ENCODE measurements at places on chromosomes 13 and 19.
A peak's percentile ranks its signal among the peaks of the same experiment; 100 is the strongest.

GRCh38 chr19:29488316-29488715 lies 37.5 kb upstream of the VSTM2B start:
- no peak for DNase-seq

DNA sequence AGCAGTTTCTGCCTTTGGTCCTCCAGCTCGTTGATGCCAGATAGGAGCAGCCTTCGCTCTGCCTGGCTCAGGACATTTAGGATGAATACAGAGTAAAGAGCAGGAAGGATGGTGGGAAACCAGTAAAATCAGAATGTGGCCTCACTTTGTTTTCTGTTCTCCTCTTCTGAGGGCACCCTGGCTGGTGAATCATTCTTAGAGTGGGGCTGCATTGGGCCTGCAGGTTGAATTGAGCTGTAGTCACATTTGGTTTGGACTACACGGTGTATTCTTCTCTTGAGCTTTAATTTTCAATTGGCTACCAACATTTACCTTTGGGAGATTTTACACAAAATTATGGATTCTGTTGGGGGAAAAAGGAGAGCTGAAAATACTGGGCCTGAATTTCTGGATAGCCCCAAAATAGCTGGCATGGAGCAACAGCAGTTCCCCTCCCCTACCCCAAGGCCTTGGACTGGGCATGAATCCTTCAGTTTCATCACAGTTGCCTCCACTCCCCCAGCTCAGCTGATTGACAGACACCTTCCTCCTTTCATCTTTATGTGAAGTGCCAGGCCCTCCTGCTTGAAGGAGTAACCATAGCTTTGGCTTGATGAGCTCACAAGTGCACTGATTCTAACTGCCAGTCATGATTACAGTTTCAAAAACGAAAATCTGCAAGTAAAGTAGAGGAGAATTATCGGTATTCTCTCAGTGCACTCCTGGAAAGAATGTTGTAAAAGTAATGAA lies 24.3 kb downstream of the ERCC5 start:
- DNase-seq: no peak

- DNase-seq: no peak
Observed at GRCh38 chr13:96968027-96968426, 26.2 kb downstream of the OXGR1 start.

- no peak for DNase-seq
Observed at GRCh38 chr13:46804391-46804815, 7.4 kb upstream of the ESD start.

DNA sequence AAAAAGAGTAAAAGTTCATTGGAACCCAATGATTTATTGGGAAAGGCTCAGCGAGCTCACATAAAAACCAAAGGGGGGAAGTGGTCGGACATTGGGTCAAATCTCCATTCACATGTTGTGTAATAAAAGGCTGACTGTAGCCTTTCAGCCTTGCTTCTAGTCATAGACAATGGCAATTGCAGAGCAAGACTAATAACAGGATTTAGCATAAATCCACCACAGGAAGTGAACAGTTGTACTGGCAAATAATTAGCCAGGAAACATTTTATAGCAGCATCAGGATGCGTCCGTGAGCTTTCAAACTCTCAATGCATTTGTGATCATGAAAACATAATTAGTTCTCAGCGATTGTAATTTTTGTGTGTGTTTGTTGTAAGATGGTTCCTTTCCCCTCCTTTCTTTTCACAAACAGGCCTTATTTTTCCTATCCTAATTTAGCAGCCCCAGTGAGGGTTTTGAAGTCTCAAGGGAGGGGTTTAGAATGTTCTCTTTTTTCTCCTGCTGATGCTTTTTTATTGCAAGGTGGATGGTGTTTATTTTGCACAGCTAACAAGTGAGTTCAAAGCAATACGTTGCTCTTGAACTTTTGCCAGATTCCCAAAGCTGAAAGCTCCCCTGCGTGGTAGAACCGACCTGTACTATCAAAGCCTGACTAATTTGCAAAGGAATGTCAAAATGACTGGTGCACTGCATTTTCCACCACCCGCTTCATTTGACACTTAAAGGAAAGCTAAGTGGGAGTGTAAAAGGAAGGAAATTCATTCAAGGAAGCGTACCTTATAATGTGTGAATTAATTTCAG lies 105.6 kb downstream of the SPRY2 start:
- no peak for DNase-seq

DNA sequence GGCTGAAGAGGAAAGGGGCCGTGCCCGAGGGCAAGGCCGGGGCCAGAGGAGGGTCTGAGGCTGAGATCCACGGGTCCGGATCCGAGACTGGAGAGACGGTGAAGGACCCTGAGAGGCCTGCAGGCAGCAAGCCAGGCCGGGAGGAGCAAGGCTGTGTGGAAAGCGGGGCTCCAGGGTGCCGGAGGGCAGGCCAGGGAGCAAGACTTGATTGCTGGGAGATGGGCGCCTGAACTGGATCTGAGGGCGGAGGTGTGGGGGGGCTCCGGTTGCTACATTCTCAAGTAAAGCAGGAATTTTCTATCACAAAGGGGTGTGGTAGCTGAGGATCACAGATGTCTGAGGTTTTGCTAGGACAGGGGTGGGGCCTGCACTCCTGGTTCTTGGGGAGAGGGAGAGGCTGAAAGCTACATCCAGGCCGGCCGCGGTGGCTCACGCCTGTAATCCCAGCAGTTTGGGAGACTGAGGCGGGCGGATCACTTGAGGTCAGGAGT lies 3.8 kb downstream of the MAMSTR start:
- DNase-seq: no peak

DNA sequence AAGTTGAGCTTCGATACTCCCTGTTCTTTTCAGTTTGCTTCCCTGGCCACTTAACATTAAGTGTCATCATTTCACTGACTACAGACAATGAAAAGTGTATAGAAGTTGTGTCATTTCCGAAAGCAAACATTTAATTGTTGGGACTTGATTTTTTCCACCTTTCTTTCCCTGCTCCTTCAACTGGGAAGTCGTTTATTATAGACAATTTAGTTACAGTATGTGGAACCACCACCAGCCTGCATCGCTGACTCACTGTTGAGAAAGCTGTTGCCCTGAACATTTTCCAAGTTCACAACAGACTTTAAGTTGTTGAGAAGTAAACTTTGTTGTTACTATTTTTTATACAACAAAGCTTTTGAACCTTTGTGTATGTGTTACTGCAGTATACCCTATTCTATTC lies 788.4 kb upstream of the PRR20A start:
- DNase-seq: no peak

- DNase-seq: no peak
Observed at GRCh38 chr19:45852983-45853382, 10.0 kb downstream of the SYMPK start.

DNA sequence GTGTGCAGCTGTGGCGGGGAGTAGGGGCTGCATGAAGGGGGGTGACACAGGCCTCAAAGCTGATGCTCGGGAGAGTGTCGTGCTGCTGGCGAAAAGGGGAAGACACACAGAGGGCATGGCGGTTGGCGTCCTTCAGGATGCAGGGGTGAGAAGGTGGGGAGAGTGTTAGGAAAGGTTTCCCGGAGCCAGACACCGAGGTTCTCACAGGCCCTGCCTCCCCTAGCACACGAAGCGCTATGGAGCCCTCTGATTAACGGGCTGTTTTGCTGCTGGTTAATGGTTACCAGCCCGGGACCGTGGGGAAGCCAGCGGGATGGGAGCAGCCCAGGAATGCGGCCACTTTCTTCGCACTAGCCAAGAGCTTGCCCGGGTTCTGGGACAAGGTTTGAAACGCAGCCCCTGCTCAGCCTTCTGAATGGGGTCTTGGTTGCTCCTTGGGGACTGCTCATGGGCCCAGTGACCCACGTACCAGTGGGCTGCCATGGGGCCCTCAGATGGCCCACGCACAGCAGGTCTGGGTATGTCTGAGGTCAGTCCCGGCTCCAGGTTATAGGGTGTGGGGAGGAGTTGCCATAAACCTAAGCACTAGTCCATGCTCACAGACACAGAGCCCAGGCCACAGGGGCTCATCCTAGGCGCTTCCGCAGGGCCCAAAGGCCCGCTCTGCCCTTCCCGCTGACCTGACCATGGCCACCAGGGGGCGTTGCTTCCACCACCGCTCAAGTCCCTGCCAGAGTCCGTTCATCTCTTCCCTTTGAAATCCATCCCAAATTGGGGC lies 31.3 kb upstream of the ISYNA1 start:
- DNase-seq: peak; percentile 65

- DNase-seq: no peak
Observed at GRCh38 chr13:50078895-50079654, 63.8 kb downstream of the KCNRG start.

DNA sequence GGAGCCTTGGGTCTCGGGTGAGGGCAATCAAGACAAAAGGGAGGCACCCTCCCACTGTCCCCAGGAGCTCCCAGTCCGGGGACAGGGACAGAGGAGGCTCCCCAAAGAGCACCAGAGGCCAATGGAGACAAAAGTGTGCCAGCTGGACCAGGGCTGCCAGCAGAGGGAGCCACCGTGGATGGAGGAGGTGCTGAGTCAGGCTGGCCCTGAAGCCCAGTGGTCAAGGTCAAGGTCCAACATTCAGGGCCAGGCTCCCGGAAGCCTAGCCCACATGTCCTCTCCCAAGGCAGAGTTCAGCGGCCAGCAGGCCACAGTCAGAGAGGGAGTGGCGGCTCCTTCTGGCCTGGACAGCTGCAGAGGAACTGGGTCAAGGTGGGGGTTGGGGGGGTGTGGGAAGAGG lies 8.4 kb downstream of the COL5A3 start:
- DNase-seq: no peak

DNA sequence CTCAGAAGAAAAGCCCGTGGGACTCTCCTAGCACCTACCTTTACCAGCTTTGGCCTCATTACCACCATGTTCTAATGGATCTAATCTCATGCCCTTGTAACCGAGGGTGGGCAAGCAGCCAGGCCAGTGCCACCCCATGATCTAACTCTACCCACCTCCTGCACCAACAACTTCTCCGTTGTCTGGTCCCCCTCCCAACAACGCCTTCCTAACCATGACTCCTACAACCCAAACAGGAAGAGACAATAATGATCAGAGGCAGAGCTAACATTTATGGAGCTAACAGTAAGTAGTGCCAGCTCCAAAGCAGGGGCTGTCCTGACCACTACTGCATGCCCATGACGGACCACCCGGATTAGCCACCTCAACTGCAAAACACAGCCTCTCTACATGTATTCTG lies 3.5 kb downstream of the USP12 start:
- no peak for DNase-seq

DNA sequence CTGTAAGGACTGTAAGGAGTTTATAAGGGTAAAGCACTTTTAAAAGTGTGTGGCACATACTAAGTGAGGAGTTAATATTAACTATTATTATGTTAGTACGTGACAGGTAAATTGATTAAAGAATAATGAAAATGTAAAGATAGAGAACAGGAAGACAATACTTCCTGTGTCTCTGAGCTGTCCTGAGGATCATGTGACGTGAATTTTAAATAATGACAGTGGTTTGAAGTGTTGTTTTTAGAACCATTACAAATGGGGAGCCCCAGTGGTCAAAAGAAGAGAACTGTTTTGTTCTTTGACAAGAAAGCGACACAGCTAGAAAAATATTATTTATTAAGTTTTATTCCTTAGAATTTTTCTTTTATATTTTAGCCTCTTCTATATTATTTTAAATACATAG lies 241.2 kb upstream of the STARD13 start:
- no peak for DNase-seq

- no peak for DNase-seq
Observed at GRCh38 chr13:111183959-111184358, 68.8 kb downstream of the ARHGEF7 start.

DNA sequence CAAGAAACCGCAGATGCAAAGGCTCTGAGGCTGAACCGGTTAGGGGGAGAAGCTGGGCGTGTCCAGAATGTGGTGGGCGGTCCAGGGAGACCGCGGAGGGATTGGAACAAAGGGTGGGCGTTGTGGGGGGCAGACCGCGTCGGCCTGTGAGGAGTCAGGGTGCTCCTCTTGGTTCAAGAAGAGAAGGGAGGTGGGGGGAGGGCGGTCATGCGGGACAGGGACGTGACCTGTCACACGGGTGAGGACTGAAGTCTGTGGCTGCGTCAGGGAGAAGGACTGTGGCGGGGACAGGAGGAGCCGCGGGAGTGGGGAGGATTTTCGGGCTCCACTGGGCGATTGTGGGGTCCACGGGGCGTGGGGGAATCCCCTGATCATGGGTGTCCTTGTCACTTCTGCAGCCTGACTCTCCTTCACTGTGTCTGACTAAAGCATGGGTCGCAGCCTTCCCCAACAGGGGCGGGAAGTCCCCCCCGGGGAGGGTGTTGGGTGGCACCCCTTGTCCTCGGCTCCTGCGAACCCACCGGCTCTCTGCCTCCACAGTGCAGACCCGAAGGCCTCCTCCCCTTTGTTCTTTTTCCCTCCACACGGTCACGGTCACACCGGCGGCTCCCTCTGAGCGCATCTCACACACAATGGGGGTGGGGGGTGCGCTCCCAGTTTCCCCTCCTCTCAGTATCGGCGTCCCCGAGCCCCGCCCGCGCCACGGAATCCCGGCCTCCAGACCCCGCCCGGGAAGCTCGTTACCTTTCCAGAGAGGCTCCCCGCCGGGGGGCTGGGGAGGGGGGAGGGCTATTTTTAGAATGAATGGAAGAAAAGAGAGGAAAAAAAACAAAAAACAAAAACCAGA lies 16.4 kb upstream of the KCNN1 start:
- no peak for DNase-seq

DNA sequence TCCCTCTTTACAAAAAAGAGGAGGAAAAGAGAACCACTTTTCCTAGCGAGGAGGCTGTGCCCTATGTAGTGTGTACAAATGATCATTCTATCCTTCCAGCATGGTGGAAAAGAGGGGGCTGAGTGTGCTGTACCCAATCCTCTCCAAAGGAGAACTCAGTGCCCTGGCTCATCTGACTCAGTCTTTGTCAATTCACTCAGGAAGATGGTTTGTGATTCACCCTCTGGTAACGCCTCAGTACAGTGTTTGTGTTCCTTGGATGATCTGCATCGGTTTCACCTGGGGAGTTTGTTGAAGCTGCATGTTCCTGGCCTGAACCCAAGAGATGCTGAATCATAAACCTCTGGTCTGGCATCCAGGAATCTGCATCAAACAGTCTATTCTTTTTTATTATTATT lies 18.3 kb upstream of the ENOX1 start:
- no peak for DNase-seq

Measured in omental fat pad (tissue), 4 donors.